ENCODE measurements at places on chromosomes 2 and 18. TPM values are rescaled to one million over a fixed set of nuclear protein-coding genes. Genes with fewer than 3 reads are reported as not detected.

DNA sequence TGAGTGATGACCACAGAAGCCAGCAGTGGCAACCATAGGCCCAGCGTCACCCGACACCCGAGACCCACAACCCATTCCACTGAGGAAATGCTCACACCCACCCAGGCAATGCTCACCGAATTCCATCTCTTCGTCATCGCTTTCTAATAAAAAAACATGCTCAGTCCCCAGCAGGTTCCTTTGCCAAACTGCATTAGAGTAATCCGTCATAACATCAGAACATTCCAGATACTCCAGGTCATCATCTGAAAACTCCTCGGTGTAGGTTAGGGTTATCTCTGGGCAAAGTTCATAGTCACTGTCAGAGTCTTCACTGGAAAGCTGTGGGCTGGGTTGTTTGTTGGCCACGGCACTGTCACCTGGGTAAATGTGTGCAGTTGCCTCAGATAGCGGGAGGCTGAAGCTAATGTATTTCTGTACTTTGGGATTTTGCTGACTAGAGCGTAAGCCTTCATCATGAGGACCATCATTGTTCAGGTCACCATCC, 49.3 kb downstream of the ALPK2 start:
- no peak for DNase-seq

DNA sequence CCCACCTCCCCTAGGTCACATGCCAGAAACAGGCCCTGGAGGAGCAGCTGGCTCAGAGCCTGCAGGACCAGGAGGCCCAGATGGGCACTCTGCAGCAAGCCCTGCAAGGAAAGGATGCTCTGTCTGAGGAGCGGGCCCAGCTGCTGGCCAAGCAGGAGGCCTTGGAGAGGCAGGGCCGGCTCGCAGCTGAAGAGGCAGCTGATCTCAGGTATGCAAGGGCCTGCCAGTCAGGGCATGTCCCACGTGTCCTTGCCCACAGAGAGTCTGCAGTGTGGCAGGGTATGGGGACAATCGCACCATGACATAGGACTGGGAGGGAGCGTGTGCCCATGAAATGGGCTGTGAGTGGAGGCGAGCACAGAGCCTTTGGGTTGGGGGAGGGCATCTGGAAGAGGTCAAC, 39.9 kb downstream of the CROCC2 start:
- DNase-seq, result no peak

DNA sequence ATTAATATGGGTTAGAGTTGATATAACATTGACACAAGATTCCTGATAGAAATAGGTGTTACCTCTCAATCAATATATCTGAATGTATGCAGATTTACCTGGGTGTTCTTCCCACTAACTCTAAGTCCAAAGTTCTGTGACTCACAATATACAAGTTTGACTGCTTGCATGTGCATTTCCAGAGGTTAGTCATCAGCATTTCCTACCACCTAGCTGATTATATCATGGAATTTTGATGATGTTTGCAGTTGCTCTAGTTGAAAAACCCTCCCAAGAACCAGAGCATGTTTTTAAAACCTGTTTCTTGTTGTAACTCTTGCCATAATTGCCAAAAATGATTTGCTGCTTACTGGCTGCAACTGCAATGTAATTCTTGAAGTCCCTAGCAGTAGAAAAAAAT, 15.0 kb upstream of the DSG1 start:
- DNase-seq, result no peak

- no peak for DNase-seq
Measured at GRCh38 chr18:50775726-50776125, 44.1 kb downstream of the MRO start.

GRCh38 chr2:172639823-172640222, 83.9 kb downstream of the PDK1 start:
- DNase-seq, result no peak

DNA sequence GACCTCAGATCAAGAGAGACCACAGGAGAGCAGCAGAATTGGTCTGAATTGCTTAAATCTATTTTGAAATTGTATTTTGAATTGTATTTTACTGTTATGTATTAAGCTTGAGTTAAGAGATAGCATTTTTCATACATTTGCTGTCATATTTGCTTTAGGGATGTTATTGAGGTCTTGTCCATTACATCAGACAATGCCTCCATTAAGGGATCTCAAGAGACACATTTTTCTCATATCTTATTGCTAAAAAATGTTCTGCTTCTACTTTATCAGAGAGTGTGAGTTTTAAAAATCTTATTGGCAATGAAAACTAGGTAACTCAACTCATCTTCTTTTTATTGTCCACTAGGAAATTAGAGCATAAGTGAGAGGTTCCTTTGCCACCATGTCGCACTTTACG, 66.8 kb upstream of the CTAGE1 start:
- no peak for DNase-seq

DNA sequence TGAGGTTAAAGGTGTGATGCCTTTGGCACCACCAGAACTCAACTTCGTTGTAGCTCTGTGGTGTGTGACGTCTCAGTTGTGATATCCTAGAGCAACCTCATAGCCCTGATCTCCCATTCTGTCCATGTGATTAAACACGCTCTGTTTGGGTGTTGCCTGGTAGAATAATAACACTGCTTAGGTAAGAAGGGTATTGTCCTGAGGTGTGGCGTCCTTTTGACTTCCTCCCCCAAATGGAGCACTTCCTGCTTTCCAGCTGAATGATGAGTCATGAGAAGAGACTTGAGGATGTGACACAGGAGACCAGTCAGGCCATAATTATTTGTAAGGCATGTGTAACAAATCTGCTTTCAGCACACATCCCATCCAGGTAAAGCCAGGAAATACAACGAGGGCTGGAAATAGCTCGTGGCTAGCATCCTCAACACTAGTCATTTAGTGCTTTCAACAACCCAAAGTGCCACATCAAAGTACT, 100.7 kb downstream of the RAPGEF4 start:
- DNase-seq, result no peak

- no peak for DNase-seq
Measured at GRCh38 chr2:219035942-219036341, 5.4 kb downstream of the CFAP65 start.

GRCh38 chr2:208999911-209000310, 423.9 kb upstream of the MAP2 start:
- DNase-seq, result no peak

The CRYGD gene
- not detected for total RNA-seq

The NPPC gene
- not detected for total RNA-seq

DNA sequence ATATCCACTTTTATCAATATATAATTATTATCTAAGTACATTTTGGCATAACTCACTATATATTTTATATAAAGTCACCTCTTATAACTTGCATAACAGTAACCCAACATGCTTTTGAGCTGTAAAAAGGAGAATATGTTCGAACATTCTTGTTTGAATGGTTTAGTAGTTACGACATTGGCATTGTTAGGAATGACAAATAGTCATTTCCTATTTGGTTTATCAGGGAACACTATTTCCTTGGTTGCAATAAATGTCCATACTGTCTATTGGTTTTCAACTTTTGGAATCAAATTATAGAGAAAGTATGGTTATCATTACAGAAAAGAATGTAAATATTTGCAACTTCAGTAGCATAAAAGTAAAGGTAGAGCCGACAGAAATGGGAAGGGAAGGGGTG, 124.1 kb downstream of the PARD3B start:
- no peak for DNase-seq
